ENCODE measurements at places on chromosomes 7 and 10. TPM values are rescaled to one million over a fixed set of nuclear protein-coding genes. Genes with fewer than 3 reads are reported as not detected.

LRRC61 gene
- total RNA-seq, result 15.8 TPM

CALHM3 gene
- 0.16 TPM for total RNA-seq

STK31 gene
- 1.4 TPM for total RNA-seq

UTF1 gene
- not detected for total RNA-seq

GSTO2 gene
- total RNA-seq, result 13.4 TPM

ARHGAP22 gene
- 10.4 TPM for total RNA-seq

HOXA6 gene
- total RNA-seq, result 5.0 TPM

SHTN1 gene
- 36.3 TPM for total RNA-seq

TMEM213 gene
- total RNA-seq, result 0.05 TPM

CYP2E1 gene
- 0.68 TPM for total RNA-seq

SAMD9L gene
- 32.4 TPM for total RNA-seq

AGR3 gene
- 132 TPM for total RNA-seq
